ENCODE measurements at places on chromosomes 3 and 15.

DNA sequence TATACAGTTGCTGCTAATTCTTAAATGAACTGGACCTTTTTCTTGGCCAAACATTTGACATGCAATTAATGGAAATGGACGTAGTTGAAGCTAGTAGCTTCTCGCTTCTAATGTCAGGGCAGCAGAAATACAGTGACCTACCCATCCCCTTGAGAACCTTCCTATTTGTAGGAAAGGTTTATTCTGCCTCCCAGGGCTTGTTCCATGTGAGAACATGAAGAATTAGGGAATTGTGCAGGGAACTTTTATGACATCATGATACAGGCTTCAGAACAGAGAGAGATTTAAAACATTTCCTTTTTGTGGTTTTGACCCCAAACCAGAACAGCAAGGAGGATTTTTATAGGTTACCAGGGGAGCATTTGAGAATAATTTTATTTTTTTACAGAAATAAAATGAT is 406.6 kb upstream of the PPP2R3A start:
- DNase-seq: no peak

GRCh38 chr3:176159796-176160195 is 1037.5 kb downstream of the TBL1XR1 start:
- no peak for DNase-seq

- no peak for DNase-seq
Measured at GRCh38 chr15:67192185-67192820, 62.2 kb downstream of the AAGAB start.

DNA sequence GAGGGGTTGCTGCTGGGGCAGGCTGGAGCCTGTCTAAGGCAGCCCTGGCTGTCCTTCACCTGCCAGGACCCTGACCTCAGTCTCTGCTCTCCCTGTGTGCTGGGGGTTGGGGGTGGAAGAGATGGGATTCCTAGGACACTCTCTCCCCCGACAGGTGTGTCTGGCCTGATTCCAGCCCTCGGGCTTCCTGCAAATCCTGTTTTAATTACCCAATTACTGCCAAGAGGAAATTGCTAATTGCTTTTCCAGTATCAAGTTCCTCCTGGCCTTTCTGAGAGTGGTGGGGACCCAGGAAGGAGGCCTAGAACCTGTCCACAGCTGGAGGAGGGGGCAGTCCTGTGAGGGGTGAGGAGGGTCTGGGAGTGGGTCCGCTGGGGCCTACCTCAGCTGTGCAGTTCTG is 15.8 kb downstream of the PLXNA1 start:
- DNase-seq: no peak
